ENCODE measurements at places on chromosomes 2 and 18. TPM values are rescaled to one million over a fixed set of nuclear protein-coding genes. Genes with fewer than 3 reads are reported as not detected.

Gene LTBP1
- total RNA-seq = 357 TPM

Gene SERTAD2
- 7.1 TPM for total RNA-seq

Gene PKP4
- total RNA-seq = 17.7 TPM

Gene MARCO
- not detected for total RNA-seq

Gene SNORC
- 1.5 TPM for total RNA-seq

Gene DSC3
- 0.17 TPM for total RNA-seq

Gene ELOA2
- not detected for total RNA-seq

Gene CCDC141
- total RNA-seq = not detected

Gene STEAP3
- total RNA-seq = 30.8 TPM

Gene ABCG5
- total RNA-seq = not detected

Gene CTAGE1
- not detected for total RNA-seq

Gene MC2R
- total RNA-seq = not detected

Gene RESP18
- total RNA-seq = not detected

Gene RBM44
- total RNA-seq = under 0.01 TPM

Gene STAT4
- total RNA-seq = under 0.01 TPM

Gene CABYR
- 6.7 TPM for total RNA-seq
